ENCODE measurements at places on chromosomes 7 and 10.

DNA sequence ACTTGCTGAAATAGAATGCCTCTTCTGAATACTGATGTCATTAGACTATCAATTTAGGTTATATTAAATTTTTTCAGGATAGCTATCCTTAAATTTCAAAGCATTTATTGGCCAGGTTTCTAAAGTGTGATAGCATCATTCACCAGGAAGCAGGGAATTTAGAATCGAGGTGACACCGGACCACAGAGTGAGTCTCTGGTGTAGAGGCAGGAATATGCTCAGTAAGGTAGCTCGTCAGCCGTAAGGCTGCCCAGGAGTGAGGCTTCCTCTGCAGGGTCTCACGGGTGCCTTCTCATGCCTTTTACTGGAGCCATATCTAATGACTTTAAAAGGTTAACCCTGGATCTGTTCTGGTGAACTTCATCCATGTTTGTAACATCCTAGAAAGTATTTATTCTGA is 170.8 kb upstream of the KLF14 start:
- no peak for DNase-seq

DNA sequence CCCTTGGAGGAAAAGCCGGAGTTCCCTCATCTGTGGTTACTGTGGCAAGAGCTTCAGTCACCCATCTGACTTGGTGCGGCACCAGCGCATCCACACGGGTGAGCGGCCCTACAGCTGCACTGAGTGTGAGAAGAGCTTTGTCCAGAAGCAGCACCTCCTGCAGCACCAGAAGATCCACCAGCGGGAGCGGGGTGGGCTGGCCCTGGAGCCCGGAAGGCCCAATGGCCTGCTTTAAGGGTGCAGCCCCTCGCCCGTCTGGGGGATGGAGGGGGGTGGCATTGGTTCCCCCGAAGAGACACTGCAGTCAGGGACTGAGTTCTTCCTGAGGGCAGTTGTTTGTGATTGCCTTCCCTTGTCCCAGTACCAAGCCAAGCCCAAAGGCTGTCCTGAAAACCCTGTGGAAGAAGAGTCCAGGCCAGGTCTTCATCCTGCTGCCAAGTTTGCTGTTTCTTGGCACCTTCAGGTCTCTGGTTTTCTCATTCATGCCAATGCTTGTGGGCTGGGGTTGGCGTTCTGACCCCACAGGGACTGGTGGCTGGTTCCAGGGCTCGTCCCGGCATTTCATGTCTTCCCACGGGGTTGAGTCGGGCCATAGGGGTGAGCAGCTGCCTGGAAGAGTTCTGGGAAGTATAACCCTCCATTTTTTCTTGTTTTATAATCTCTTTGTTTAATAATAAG is 7.7 kb upstream of the ZNF783 start:
- DNase-seq: no peak

DNA sequence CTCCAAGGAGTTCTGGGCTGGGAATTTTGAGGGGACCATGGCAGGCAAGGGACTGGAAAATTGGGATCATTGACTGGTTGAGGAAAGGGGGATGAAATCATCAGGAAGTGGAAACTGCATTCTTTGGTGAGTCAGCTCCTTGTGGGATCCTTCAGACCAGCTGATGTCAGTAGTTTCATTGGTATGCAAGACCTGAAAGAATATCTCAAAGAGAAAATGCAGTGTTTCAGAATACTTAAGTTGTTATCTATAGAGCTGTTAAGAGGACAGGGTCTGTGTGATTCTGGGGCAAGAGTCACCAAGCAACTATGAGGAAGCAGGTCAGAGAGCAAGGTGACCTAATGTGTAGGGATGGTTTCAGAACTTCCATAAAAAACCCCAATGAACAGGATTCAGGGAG is 595.9 kb upstream of the AUTS2 start:
- no peak for DNase-seq

GRCh38 chr10:61633665-61634064 is 29.1 kb upstream of the CABCOCO1 start:
- DNase-seq: no peak

DNA sequence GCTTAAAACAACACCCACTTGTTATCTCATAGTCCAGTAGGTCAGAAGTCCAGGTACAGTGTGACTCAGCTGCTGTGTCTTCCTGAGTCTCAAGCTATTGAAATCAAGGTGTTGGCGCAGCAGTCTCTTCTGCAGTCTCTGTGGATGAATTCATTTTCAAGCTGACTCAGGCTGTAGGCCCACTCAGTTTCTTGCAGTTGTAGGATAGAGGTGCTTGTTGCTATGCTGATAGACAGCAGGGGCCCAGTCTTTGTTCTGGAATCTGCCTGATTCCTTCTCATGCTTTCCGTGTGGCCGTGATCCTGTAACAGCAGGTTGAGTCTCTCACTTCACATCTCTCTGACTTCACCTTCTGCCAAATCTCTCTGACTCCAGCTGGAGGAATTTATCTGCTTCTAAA is 400.4 kb upstream of the POM121L12 start:
- no peak for DNase-seq

DNA sequence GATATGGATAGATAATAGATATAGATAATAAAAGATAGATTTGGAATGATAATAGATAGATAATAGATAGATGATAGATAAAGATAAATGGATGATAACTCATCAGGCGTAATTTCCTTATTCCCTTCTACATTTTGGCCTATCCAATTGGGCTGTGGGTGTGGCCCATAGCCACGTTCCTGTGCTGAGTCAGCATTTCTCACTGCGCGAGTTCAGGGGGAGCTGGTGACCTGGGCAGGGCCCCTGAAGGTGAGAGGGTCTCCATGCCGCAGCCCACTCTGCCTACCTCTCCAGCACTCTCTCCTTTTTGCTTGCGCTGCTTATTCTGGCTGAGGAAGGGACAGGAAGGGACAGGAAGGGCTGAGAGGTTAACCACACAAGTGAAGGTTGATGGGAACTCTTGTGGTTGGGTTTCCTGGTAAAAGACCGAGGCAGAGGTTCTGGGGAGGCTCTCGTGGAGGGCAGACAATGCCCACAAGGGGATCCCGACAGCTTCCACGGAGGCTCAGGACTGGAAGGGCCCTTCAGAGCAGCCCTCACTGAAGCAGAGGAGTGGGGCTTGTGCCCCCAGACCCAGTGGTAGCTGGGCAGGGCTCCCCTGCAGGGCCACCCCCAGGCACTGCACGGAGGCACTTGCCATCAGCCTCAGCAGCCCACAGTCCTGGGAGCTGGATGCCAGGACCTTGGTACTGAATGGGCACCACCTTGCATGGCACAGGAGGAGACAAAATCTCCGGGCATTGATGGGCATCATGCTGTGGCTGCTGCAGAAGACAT is 247.3 kb upstream of the PITRM1 start:
- DNase-seq: no peak

GRCh38 chr10:5620223-5620721 is 46.1 kb downstream of the ASB13 start:
- no peak for DNase-seq

GRCh38 chr10:91932737-91933136 is 9.2 kb downstream of the BTAF1 start:
- DNase-seq: no peak

DNA sequence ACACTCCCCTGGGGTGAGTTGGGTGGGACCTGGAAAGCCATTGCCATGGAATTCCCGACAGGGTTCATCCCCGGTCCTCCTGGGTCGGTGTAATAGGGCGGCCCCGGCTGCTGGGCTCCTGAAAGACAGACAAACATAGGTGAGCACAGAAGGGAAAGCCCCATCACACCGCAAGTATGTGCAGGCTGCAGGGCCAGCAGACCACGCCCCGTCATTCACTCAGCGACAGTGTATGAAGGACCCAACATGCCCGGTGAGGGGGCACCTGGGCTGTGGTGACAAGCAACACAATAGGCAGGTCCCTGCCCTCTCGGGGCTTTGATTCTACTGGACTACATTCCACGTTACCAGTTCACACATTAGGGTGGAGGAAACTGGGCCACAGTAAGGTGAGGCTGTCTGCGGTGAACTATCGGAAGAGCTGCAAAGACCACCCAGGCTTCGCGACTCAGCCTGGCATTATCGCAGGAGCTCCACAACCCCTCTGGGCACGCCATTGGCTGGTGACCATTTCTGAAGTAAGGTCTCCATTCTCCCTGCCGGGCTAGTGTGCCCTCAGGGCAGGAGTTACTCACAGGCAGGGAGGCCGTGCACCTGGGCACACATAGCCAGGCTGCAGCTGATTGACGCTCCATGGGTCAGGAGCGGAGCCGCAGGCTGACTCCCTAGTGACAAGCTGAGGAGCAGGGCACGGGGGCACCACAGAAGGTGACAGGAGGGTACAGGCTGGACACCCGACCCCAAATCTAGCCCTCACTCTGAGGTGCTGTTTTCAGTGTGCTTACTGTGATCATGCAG is 99.2 kb downstream of the VOPP1 start:
- no peak for DNase-seq

- DNase-seq: no peak
Observed at GRCh38 chr10:132585732-132586722, 48.4 kb downstream of the INPP5A start.

Measured in NCI-H510A treated with DMSO at 0.1 percent for 48 hours (cell line).